ENCODE measurements at places on chromosomes 11 and 22. TPM values are rescaled to one million over a fixed set of nuclear protein-coding genes. Genes with fewer than 3 reads are reported as not detected.

AMPD3 gene
- total RNA-seq, result 27.2 TPM

DNA sequence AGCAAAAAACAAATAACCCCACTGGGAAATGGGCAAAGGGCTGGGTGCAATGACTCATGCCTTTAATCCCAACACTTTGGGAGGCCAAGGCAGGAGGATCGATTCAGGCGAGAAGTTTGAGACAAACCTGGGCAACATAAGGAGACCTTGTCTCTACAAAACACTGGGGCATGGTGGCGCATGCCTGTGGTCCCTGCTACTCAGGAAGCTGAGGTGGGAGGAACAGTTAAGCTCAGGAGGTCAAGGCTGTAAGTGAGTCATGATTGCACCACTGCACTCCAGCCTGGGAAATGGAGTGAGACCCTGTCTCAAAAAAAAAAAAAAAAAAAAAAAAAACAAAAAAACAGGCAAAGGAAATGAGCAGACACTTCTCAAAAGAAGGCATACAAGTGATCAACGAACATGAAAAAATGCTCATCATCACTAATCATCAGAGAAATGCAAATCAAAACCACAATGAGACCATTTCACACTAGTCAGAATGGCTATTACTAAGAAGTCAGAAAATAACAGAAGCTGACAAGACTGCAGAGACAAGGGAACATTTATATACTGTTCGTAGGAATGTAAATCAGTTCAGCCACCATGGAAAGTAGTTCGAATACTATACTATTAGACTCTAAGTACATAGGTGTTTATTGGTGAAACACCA lies 48.2 kb upstream of the SMCO4 start:
- DNase-seq, result no peak

GRCh38 chr11:17791144-17791543 lies 56.6 kb downstream of the KCNC1 start:
- no peak for DNase-seq

GDPD5 gene
- total RNA-seq, result 46.2 TPM

- DNase-seq, result no peak
Observed at GRCh38 chr11:95444309-95445241, 213.6 kb upstream of the SESN3 start.

GRCh38 chr11:116771935-116772334 lies 852 bp downstream of the BUD13 start:
- no peak for DNase-seq

PDGFD gene
- 37.1 TPM for total RNA-seq

GRCh38 chr11:1547467-1548098 lies 24.5 kb downstream of the DUSP8 start:
- no peak for DNase-seq

- no peak for DNase-seq
Observed at GRCh38 chr11:123797114-123797513, 9.0 kb downstream of the OR6M1 start.

- DNase-seq, result no peak
Observed at GRCh38 chr11:55634813-55635212, at the start of gene OR4P4. Gene OR4P4, plus strand, starts transcription at chr11:55635113.

- DNase-seq, result no peak
Observed at GRCh38 chr11:29656597-29656996, 360.2 kb downstream of the KCNA4 start.

APOBEC3H gene
- total RNA-seq, result not detected

DNA sequence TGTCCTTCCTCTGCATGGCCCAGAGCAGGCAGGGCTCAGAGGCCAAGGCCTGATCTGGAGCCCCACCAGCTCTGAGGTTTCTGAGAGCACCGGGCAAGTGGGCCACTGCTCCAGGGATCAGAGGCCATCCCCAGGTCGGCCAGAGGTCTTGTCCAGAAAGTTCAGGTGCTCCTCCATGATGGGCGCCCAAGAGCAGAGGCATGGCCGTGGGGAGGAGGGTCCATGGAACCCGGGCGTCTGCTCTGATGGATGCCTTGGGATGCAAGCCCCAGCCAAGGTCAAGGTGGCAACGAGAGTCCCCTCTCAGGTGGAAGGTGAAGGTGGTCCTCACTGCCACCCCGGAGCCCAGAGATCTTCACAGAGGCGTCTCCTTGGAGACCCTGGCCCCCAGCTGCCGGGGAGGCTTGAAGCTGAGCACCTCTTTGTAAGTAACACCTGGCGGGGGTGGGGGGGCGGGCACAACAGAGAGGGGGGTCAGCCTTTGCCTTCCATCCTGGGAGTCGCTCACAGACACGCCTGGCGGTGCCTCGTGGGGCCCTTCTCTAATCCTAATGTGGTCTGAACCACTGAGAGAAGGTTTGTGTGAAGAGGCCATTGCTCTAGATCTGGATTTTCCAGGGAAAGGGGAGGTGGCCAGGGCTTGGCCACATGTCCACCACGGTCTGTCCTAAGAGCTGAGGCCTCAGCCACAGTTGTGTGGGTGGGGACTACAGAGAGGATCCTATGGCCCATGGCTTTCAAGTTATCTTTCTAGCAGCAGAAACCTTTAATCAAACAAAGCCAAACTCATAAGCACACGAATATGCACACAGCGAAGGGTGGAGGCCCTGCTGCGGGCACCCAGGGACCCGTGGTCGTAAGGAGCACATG lies 2.2 kb upstream of the HDAC10 start:
- DNase-seq, result no peak

DNA sequence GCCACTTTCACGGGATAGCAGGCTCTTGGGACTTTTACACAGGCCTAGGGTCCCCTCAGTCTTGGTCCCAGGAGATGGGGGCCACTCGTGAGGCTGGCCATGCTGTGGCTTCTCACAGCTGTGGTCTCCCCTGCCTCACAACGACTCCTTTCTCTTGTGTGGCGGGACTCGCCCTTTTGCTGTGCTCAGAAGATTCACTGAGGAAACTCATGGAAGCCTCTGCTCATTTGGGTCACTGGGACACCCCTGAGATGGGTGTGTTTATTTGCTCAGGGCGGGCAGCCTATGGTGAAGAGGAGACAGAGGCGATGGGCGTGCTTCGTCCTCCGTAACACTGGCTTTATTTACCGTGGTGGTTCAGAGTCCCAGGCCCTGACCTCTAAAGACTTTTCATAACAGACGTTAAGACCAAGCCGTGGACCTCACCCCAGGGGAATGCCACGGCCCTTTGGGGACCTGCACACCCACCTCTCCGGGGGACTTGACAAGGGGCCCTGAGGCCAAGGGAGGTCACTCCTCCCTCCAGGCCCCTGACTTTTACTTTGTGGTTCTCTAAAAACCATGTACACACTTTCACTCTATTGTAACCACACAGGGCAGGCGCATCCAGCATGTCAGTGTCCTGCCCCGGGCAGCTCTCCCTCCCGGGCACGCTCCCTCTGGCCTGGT lies 15.5 kb downstream of the TEF start:
- no peak for DNase-seq

NAALADL1 gene
- total RNA-seq, result 15.2 TPM

- DNase-seq, result no peak
Observed at GRCh38 chr11:120832481-120833238, 191.2 kb upstream of the TBCEL start.

GRCh38 chr11:21614961-21615360 lies 577.9 kb upstream of the ANO5 start:
- no peak for DNase-seq

- peak; percentile 33 for DNase-seq
Observed at GRCh38 chr11:45423475-45424120, 137.5 kb upstream of the SYT13 start.

GRCh38 chr11:113840932-113841664 lies 34.3 kb downstream of the USP28 start:
- DNase-seq, result no peak

GPR83 gene
- total RNA-seq, result not detected

DNA sequence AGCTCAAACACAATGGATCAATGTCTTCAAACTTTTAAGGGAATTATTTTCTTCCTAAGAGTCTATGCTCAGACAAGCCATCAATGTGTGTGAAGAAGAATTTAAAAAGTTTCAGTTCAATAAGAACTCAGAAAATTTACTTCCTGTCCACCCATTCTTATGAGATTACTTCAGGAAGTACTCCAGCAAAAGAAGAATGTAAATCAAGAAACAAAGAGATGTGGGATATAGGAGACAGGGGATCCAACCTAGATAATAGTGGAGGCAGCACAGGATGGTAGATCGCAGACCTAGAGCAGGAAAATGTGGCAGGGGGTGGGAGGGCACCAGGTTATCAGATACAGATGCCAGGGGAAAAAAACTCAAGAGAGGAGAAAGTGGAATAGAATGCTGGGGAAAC lies 170.6 kb downstream of the MPPED1 start:
- no peak for DNase-seq

HTR3A gene
- total RNA-seq, result not detected

- DNase-seq, result no peak
Observed at GRCh38 chr11:45470151-45470793, 184.1 kb upstream of the SYT13 start.

GRCh38 chr22:41106122-41106968 lies 14.0 kb downstream of the EP300 start:
- DNase-seq, result no peak

MYOD1 gene
- total RNA-seq, result not detected

GRCh38 chr11:68686486-68686885 lies 2.1 kb downstream of the GAL start:
- peak; percentile 81 for DNase-seq

All from mesenteric fat pad (tissue), 1 donor.